ENCODE measurements at places on chromosomes 1 and 21.

DNA sequence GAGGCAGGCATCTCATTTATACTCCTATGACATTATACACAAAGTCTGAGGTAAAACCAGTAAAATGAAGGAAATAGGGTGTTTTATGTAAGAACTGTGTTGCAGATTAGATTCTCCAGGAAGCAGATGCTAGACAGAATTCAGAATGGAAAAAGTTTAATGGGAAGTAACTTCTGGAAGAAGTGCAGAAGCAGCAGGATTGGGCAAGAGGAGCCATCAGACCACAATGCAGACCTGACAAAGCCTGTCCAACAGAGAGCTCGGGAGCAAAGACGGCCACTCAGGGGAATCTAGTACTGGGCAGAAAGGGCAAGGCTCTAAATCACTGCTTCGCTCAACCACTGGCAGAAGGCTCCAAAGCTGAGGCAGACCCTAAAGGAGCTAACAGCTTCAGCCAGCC, 33.7 kb downstream of the FBXO42 start:
- DNase-seq: no peak

DNA sequence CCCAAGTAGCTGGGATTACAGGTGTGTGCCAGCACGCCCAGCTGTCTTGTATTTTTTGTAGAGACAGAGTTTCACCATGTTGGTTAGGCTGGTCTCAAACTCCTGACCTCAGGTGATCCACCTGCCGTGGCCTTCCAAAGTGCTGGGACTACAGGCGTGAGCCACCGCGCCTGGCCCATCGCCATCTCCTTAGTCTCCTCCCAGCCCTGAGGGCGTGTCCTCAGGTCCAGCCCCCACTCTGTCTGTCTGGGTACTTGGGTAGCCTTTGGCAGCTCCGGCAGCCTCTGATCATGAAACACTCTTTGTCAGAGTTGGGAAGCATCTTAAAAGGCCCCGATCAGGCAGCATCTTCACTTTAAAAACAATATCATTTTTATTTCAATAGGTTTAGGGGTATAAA, 90.3 kb upstream of the DISP3 start:
- no peak for DNase-seq

DNA sequence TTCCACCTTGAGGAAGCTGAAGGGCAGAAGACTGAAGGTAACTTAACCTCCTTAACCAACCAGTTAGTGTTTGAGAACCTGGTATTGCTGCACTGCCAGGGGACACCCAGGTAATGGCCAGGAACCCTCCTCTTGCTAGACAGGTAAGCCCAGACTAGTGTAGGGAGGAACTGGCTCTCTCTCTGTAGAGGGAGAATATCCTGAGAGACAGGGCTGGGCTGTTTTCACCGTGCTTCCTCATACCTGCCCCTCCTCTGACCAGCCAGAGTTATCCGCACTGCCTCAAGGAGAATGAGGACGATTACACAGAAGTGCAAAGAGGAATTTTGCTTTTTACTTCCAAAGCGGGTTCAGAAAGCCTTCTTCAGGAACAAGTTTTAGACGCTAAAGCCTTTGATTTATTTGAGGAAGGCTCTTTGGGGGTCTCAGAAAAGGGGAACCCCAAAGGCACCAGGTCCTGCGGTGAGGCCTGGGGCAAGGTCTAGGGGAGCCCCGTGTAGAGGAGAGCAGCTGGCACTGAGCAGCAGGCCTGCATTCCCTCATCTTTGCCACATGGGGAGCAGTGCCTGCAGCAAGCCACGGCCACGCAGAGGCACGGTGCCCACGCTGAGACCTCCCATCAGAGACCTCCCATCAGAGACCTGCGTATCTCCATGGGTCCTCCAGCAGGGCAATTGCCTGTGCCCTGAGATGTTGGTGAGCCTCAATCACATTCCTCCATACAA, 13.5 kb downstream of the GNG4 start:
- no peak for DNase-seq

DNA sequence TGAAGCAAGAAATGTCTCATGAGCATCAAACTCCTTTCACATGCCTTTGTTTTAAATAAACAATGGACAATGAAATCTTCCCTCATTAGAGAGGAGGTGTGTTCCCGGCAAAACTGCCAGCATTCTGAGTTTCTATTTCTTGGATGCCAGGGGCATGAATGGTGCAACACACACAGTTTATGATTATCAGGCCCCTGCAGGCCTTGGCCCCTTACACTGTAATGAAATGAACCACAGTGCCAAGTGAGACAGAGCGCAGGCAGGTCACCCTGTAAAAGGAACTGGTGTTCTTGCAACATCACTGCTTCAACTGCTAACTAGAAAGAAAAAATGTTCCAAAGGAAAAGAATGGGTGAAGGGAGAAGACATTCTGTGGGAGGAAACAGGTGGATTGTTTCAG, 3.8 kb upstream of the PIGC start:
- DNase-seq: no peak

GRCh38 chr1:158002022-158002630, 8.7 kb downstream of the KIRREL1 start:
- peak; percentile 81 for DNase-seq

GRCh38 chr1:147641695-147642592, 28.4 kb downstream of the ACP6 start:
- DNase-seq: peak; percentile 73

GRCh38 chr21:37383086-37383485, 16.5 kb downstream of the DYRK1A start:
- no peak for DNase-seq

- no peak for DNase-seq
These were observed 41.4 kb upstream of the LMX1A start for GRCh38 chr1:165397944-165398343.

- no peak for DNase-seq
These were observed 3.8 kb downstream of the SMG7 start for GRCh38 chr1:183476081-183476480.

DNA sequence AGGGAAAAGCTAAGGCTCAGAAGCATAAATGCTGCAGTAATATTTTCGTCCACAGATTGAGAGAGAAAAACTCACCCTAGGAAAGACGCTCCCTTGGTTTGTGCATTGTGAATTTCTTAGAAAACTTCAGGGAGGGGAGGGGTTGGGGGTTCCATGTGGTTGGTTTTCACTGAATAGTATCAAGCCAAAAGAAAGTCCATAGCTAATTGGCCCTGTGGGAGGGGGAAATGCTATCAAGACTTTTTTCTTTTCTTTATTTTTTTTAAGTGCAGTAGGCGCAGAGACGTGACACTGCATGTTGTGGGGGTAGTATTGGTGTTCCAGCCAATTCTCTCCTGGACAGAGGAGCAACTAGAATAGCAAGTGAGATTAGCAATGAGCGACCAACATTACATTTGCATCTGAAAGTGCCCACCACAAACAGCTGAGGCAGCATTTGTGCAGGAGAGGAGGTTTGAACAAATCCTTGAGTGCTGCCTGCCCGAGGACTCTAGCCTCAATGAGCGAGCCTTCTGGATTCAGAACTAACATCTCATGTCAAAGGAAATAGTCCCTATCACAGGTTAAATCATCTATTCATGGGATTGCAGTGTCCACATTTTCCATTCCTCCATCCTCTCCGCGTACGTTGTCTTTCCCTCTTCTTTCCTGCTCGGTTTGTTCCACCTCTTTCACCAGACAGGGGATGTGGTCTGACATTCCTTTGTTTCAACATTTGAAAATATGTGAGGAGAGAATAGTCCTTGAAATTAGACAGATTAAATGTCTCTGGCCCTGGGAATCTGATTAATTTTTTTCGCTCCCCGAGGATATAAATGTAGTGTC, 118.0 kb upstream of the MARK1 start:
- peak; percentile 64 for DNase-seq

DNA sequence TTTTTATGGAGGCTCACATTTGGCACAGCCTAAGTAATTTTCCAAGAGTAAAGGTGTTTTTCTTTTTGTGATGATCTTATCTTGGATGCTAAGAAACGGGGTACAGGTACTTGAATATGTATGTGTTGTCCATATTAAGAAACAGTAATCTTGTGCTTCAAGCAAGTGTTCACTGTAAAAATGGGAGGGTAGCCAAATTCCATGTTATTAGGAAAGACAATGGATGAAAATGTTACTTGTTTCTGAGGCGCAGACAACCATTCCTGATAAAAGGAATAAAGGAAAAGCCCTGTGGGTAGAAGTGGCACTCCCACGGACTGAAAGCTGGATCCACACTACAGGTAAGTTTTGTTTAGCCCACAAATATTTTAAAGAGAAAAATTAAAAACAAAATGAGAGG, 15.6 kb downstream of the C21orf91 start:
- no peak for DNase-seq

DNA sequence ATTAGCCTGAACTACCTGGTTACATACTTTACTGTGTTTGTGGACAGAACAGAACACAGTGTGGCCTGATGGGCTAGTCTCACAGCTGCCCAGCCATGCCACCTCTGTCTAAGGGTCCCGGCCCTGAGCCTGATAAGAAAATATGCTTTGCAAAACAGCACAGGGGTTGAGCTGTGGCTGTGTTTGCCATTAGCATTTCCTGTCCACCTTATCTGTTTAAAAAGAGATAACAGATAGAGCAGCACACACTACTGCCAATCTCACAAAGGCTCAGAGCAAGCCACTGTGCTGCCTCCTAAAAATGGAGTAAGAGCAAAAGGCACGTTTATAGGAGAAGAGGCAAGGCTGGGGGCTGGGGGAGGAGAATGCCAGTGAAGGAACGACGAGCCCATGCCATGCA, 95.0 kb downstream of the SUSD4 start:
- no peak for DNase-seq

GRCh38 chr1:50425376-50426107, 2.3 kb upstream of the DMRTA2 start:
- DNase-seq: peak; percentile 75

- no peak for DNase-seq
These were observed 40.8 kb downstream of the CDK18 start for GRCh38 chr1:205545001-205545919.

GRCh38 chr1:77476475-77476874, 194.7 kb downstream of the AK5 start:
- no peak for DNase-seq

DNA sequence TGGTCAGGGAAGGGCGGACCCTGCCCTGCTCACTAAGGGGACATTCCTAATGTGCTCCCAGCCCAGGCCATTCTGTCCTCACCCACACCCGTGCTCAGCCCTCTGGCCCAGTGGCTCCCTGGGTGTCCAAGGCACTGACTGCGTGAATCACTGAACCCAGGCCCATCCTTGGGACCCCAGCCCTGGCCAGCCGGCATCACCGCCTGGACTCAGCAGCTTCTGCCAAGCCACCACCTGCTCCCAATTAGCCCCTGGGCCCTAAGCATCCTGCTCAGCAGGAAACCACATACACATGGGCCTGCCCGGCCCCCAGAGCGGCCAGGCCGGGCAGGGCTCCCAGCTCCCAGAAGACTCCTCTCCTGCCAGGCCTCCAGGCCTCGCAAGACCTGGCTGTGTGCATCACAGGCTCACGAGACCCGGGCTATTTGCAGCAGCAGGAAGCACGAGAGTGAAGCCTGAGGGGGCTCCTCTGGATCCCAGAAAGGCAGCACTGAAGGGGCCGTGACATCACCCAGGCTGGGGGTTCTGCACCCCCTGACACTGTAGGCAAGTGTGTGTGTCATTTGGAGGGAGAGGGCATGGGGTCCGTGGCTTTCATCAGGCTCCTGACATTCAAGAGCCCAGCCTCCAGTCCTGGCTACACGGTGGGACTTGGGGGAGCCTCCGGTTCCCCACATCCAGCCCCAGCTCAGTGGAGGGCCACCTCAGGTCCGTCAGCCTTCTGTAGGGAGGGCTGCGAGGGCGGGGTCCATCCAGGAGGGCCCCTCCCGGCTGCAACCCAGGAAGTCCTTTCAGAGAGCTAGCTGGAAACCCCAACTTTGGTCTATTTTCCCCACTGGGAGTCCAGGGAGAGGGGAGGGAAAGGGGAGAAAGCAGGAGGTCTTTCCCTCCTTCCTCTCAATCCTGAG, 1.6 kb downstream of the MFAP2 start:
- DNase-seq: peak; percentile 74

DNA sequence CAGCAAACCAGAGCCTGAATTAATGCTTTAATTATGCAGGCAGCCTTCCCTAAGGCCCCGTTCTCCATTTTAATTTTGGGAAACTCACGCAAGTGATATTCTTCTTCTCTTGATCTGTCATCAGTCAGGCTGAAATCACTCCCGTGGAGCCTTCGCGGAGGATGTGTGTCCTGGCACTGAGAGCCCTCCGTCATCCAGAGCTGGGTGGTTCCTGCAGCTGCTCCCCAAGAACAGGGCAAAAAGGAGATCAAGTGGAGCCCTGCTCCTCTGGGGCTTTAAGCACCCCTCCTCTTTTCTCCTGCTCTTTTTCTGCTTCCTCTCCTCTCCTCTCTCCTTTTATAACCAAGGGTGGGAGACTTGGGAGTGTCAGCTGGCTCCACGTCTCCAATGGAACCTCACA, 133.2 kb upstream of the CACNA1E start:
- DNase-seq: no peak

DNA sequence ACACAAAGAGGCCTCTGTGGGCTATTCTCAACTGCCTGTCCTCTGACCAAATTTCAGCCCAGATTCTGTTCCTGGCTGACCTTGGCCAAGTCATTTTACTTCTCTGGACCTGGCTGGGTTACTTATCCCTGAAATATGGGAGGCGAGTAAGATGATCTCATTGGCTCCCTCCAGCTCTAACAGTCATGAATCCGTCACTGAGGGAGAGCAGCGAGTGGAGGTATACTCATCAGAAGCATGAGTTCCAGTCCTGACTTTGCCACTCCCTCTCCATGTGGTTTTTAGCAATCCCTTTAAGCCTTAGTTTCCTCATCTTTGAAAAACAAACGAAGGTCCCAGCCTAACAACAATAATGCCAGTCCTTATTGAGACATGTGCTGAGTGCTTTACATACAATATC, 63.5 kb downstream of the CCDC185 start:
- DNase-seq: no peak

- DNase-seq: no peak
These were observed 170.1 kb downstream of the CRB1 start for GRCh38 chr1:197438010-197438790.

DNA sequence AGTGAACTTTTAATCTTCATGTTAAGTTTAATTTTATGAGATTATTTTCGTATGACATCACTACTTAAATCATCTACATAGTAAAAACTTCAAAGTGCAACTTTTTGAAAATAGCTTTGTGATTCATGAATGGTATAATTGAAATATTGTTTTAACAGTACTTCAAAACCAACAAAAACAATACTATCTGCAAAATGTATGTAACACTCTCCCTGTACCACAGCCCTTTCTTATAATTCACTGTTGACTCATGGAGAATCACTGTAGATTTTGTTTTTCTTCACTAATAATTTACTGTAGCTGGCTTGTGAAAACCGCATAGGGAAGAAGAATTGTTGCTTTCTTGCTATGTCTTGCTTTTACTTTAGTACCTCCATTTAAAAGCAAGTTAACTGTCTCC, 301.4 kb upstream of the ADAMTS5 start:
- DNase-seq: no peak

- no peak for DNase-seq
These were observed 25.6 kb downstream of the IL23R start for GRCh38 chr1:67191668-67192520.

GRCh38 chr21:16583556-16583955, 853.8 kb downstream of the USP25 start:
- DNase-seq: no peak

GRCh38 chr1:25773441-25774125, 26.4 kb upstream of the SELENON start:
- peak; percentile 70 for DNase-seq
